Activated T-cell treated with anti-CD3 and anti-CD28 coated beads, Interleukin-2, amount 50 U/mL, for 4 hours (primary cell): ENCODE measurements at places on chromosomes 3 and 15. TPM values are rescaled to one million over a fixed set of nuclear protein-coding genes. Genes with fewer than 3 reads are reported as not detected.

COL8A1 gene
- total RNA-seq = not detected

GUCA1C gene
- total RNA-seq = not detected

THPO gene
- not detected for total RNA-seq

- no peak for DNase-seq
These were observed 1301.6 kb downstream of the SI start for GRCh38 chr3:163776743-163777142.

GRCh38 chr3:105594219-105594618 lies 227.5 kb downstream of the ALCAM start:
- no peak for DNase-seq

- DNase-seq = no peak
These were observed 53.2 kb downstream of the CHL1 start for GRCh38 chr3:249587-250262.

MYEF2 gene
- total RNA-seq = 7.6 TPM

PATL2 gene
- total RNA-seq = 5.2 TPM

GRCh38 chr3:186401556-186401955 lies 39.5 kb upstream of the DGKG start:
- DNase-seq = no peak

GRCh38 chr3:16048435-16049318 lies 125.8 kb upstream of the GALNT15 start:
- peak; percentile 10 for DNase-seq

SH2D7 gene
- total RNA-seq = not detected

DNA sequence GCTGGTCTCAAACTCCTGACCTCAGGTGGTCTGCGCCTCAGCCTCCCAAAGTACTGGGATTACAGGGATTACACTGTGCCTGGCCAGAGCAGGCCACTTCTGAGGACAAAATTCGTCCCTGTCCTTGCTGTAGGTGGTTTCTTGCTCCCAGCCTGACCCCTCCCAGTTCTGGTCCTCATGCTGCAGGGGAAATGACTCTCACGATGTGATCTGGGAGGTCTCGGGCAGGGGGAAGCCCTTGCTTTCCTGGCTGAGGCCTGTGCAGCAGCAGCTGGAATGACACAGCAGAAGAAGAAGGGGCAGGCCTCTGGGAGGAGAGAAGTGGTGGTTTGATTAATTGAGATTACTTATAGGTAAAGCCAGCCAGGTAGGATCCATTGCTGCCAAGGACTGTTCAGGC lies 39.3 kb downstream of the MEGF11 start:
- DNase-seq = no peak

- DNase-seq = no peak
These were observed 583 bp upstream of the RBSN start for GRCh38 chr3:15099364-15100098.

DNA sequence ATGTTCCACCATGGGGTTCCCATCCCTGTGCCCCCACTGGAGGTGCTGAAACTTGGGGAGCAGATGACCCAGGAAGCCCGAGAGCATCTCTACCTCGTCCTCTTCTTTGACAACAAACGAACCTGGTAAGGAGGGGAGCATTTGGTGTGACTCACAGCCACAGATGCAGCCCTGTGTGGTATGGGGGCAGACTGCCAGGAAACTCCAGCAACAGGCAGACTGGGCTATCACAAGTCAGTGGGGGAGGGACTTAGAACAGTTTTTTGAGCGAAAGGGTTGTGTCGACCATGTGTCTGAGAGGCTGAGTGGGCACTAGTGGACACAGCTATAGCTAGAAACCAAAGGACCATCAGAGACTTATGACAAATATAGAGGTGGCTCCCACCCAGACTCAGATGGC lies 3.4 kb upstream of the OGG1 start:
- no peak for DNase-seq

NAA80 gene
- total RNA-seq = 17.5 TPM

CORO2B gene
- total RNA-seq = 0.08 TPM

DNA sequence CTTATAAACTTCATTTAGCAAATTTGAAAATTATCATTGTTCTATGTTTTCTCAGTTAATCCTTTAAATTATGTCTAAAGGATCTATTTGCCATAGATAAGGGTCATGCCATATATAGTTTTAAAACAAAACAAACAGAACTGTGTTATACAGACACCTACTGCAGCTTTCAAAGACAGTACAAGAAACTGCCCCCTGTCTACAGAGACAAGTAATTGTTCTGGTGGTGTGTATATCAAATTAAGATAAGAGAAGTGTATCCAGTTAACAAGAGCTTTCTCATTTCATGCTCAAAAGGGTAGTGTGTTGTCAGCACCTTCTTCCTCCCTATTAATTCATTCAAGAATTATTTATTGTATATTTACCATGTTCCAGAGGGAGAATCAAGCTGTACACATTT lies 201.2 kb downstream of the FMN1 start:
- no peak for DNase-seq

DNA sequence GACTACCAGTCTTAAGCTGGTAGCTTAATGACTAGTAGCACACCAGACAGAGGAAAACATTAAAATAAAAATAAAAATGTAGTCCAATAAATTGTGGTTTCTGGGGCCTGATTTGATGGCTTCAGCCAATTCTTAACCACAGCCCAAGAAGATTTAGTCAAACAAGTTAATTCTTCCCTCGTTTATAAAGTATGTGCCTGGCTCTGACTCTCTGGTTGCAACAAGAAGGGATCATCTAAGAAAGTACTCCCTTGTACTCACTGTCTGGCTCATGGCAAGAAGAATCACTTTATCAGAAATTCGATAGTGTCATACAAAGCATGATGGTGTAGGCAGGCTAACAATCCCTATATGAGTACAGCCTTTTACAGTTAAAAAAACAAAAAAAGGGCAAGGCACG lies 141.9 kb downstream of the P3H2 start:
- DNase-seq = no peak

- DNase-seq = no peak
These were observed 33.6 kb downstream of the KCNMB2 start for GRCh38 chr3:178569826-178570225.

FGF7 gene
- total RNA-seq = not detected

ALDH1A3 gene
- 0.40 TPM for total RNA-seq

SLC12A6 gene
- 23.5 TPM for total RNA-seq

GRCh38 chr3:128439226-128439625 lies 27.5 kb downstream of the DNAJB8 start:
- DNase-seq = no peak

SHC4 gene
- 2.3 TPM for total RNA-seq

GRCh38 chr3:69353503-69353902 lies 32.4 kb downstream of the FRMD4B start:
- no peak for DNase-seq

GRCh38 chr3:195083659-195084058 lies 187.3 kb downstream of the XXYLT1 start:
- DNase-seq = no peak

ZKSCAN7 gene
- 2.0 TPM for total RNA-seq

- no peak for DNase-seq
These were observed 311.4 kb downstream of the TBC1D5 start for GRCh38 chr3:17431004-17431403.

DNA sequence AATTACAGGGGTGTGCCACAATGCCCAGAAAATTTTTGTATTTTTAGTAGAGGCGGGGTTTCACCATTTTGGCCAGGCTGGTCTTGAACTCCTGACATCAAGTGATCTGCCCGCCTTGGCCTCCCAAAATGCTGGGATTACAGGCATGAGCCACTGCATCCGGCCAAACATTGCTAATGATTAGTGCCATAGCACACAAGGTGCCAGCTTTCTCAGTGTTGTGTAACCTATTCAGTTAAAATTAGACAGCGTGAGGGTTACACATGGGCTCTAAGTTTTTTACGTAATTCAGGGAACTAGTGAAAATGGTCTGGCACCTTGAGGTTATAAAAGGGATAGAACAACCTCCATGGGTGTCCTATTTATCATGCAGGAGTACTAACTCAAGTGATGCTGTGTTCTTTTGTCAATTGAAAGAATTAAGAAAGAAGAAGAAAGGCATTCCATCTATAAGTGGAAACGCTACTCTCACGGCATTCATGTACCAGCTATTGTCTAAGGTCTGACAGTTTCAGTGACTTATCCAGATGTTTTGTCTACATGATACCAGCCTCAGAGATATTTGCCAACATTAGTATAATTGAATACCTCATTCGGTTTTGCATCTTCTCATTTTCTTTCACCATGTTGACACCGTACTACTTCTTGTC lies 84.7 kb downstream of the EOMES start:
- no peak for DNase-seq

GRCh38 chr3:10852066-10852808 lies 36.2 kb downstream of the SLC6A11 start:
- no peak for DNase-seq

- DNase-seq = no peak
These were observed 36.8 kb upstream of the NIT2 start for GRCh38 chr3:100297784-100298183.

GRCh38 chr15:45855907-45856579 lies 221.2 kb downstream of the SQOR start:
- DNase-seq = no peak

RASL12 gene
- total RNA-seq = not detected

CFAP20DC gene
- 0.20 TPM for total RNA-seq

- no peak for DNase-seq
These were observed 27.4 kb upstream of the BOC start for GRCh38 chr3:113183748-113184661.

DNA sequence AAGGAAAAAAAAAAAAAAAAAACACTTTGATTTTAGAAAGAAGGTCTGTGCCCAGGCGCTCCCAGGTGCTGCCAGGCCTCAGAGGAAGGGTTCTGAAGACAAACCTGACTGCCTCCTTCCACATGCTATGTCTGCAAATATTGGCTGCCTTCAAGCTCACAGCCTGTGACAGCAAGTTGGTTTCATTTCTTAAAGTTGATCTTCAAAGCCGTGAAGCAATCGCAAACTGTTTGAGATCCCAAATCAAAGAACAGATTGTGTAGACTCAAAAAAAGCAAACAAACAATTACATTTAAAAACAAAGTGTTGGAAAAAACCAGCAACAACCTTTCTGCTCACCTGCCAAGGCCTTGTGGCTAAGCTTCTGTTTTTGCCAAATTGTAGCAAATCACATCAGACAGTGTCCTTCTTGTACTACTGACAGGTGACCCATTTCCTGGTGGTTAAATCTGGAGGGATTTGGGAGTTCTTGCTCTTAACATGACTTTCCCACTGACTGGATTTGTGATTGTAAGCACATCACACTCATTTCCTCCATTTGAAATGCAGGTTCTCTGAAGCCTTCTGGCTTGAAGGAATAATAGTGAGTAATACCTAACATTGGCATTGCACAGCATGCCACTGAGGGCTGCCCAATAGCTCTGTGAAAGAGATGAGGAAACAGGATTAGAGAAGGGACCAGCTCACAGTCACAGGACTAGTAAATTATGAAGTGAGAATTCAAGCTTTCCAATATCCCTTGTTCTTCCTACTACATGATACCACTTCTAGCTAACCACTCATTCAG lies 502.4 kb downstream of the LPP start:
- DNase-seq = no peak
